ENCODE measurements at places on chromosomes 1 and 21. TPM values are rescaled to one million over a fixed set of nuclear protein-coding genes. Genes with fewer than 3 reads are reported as not detected.

KRTAP10-2 gene
- total RNA-seq, result not detected

CACNA1S gene
- not detected for total RNA-seq

GRCh38 chr1:198649232-198649967 is 10.6 kb downstream of the PTPRC start:
- DNase-seq, result no peak

- DNase-seq, result peak; percentile 21
Observed at GRCh38 chr1:158105352-158106095, 75.2 kb upstream of the CD1D start.

DNA sequence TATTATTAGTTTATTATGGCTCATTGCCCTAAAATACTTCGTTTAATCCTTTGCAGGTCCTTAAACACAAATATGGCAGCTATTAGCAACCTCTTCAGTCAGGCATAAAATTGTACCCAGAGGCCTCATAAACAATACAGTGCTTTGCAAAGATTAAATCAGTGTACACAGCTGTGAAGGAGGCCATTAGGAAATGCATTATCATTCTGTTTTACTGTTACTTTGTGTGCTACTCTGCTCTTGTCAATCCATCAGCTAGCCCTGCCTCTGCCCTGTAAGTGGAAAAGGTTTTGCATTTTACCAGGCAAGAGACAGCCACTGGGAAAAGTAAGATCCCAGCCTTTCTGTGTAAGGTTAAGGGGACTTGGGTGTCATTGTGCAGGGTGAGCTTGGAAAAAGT is 415.7 kb upstream of the DAB1 start:
- DNase-seq, result no peak

DNA sequence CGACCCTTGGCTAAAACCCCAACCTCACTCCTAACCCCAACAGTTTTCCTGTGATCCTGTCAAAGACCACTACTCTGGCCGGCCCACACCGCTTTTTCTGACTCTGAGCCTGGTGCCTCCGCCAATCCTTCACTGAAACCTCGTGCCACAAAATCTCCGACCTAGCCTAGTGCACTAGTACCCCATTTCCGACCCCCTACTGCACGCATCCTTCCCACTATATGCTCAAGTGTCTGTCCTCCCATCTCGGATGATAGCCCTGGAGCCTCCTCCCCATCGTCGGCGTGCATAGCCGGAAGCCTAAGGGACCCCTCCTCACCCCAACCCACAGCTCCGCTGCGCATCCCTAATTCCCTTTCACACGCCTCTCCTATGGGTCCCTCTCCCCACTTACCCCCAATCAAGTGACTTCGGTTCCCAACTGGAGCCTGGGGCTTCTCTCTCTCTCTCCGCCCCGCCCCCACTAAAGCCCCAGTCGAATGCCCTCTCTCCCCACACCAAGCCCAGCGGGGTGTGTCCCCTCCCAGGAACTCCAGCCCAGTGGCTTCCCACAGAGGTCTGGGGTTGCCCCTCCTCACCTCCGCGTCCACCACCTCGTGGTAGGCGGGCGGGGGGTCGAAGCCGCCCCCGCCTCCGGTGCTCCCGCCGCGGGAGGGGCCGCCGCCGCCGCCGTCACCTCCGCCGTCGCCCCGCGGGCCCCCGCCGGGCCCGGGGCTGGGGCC is 791 bp downstream of the USP24 start:
- peak; percentile 71 for DNase-seq

GRCh38 chr1:46708121-46708520 is 10.8 kb downstream of the EFCAB14 start:
- DNase-seq, result no peak

GRCh38 chr1:86156566-86157455 is at the start of gene COL24A1:
TSS of gene COL24A1 (minus strand) at chr1:86156772. CDS start at chr1:86156396, 376 bp downstream.
- peak; percentile 84 for DNase-seq

GRCh38 chr1:54553602-54554313 is 5.7 kb downstream of the ACOT11 start:
- no peak for DNase-seq

- peak; percentile 73 for DNase-seq
Observed at GRCh38 chr21:25638660-25639550, at the start of gene JAM2. TSS of gene JAM2 (plus strand) at chr21:25639258. CDS start at chr21:25639822, 564 bp downstream.

GRCh38 chr21:21196087-21196486 is 197.9 kb downstream of the NCAM2 start:
- DNase-seq, result no peak

GRCh38 chr1:50097021-50097679 is 11.6 kb upstream of the ELAVL4 start:
- no peak for DNase-seq

- DNase-seq, result no peak
Observed at GRCh38 chr1:239896980-239897379, 194.7 kb upstream of the FMN2 start.

LYPD8 gene
- 0.36 TPM for total RNA-seq

PEX10 gene
- 17.0 TPM for total RNA-seq

GRCh38 chr21:44837537-44837936 is 19.7 kb upstream of the SUMO3 start:
- DNase-seq, result no peak

GRCh38 chr1:46549697-46550681 is 1.5 kb downstream of the KNCN start:
- DNase-seq, result no peak

PDPN gene
- total RNA-seq, result 12.8 TPM

DNA sequence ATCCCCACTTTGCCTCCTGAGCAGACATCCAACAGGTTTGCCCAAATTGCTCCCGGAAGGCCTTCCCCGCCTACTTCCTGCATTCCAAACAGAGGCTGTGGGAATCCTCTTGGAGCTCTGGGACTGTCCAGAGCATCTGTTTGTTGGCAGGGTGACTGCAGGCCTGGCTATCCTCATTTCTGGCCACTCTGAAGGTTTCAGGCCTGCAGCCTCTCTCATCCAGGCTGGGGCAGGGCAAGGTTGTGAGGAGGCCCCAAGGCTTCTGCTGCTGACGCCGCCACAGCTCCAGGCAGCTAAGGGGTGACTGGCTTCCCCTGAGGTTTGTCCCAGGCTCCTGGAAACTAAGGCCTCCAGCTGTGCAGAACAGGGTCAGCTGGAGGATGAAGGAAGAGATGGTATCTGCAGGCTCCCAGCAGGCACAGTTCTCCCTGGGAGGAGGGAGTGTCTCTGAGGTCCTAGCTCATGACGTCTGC is 11.3 kb downstream of the CDK18 start:
- DNase-seq, result peak; percentile 91

FLG2 gene
- not detected for total RNA-seq

- DNase-seq, result peak; percentile 72
Observed at GRCh38 chr1:167601442-167602383, 28.3 kb upstream of the RCSD1 start.

DNA sequence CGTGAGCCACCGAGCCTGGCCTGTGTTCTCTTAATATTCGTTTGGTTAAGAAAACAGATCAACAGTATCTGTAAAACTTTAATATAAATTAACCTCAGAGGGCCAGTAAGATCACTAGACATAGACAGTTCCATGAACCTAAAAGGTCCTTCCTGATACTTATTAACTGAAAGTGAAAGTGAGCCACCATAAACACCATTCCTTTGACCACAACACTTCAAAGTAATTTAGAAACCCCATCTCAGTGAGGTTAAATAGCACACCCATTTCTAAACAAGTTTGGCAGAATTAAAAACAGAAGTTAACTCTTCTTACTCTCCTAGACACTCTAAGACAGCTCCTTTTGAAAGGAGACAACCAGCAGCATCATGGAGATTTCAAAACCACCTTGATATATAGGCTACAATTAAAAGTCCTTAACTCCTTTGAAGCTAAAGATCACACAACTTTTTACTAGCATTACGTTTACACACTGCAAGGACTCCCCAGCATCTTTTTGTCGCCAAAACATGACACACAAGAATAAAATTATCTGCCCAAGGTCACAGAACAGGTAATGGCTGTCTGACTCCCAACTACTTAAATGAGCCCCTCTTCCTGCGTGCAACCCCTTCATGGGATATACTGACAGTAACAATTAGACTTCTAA is 2.2 kb downstream of the RNF19B start:
- no peak for DNase-seq

TMPRSS15 gene
- total RNA-seq, result not detected

GRCh38 chr1:227958617-227959324 is 11.0 kb upstream of the WNT9A start:
- DNase-seq, result peak; percentile 47

LCE2B gene
- not detected for total RNA-seq

GRCh38 chr1:18854331-18855025 is 5.0 kb downstream of the TAS1R2 start:
- no peak for DNase-seq
